ENCODE measurements at places on chromosomes 7 and 10. TPM values are rescaled to one million over a fixed set of nuclear protein-coding genes. Genes with fewer than 3 reads are reported as not detected.

PPP3CB gene
- 6.3 TPM for total RNA-seq

RP9 gene
- 7.6 TPM for total RNA-seq

NPFFR1 gene
- not detected for total RNA-seq

AIMP2 gene
- total RNA-seq = 38.7 TPM

ELFN1 gene
- total RNA-seq = under 0.01 TPM

TRIL gene
- 15.0 TPM for total RNA-seq

ZNF746 gene
- total RNA-seq = 12.2 TPM

HIBADH gene
- 20.5 TPM for total RNA-seq

DNA sequence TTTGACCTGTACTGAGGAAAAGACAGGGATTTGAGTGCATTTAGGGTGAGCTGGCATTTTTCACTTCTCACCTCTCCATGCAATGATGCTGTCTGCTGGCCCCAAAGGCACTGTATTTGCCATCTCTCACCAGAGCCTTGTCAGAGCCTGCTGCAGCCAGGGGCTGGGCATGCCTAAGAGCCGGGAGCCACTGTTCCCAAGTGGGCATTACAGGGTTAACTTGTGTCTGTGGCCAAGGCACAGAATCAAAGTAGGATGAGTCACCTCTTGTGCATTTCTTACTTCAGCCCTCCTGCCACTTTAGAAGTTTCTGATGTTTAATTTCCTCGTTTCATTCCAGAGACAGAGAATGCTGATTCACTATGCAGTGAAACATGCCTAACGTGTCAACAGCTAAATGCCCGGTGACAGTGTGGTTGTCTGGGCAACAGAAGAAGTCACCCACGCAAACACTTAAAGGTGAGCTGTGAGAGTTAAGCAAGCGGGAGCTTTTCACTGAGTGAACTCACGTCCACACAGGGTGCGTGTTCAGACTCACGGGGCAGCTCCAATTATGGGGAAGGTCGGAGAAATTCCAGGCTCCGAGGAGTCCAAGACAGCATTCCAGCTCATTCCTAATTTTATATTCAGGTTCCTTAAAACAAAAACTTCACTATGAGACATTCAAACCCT lies 57.1 kb upstream of the IGFBP3 start:
- DNase-seq = no peak

- DNase-seq = no peak
These were observed 191.5 kb downstream of the DIP2C start for GRCh38 chr10:497898-498451.

GRCh38 chr10:72638586-72639440 lies 12.9 kb upstream of the MICU1 start:
- no peak for DNase-seq

GRCh38 chr7:135877805-135878204 lies 99.4 kb downstream of the MTPN start:
- DNase-seq = no peak

GRCh38 chr10:13317474-13317873 lies 17.6 kb upstream of the PHYH start:
- DNase-seq = no peak

- DNase-seq = no peak
These were observed 946.0 kb downstream of the NRG3 start for GRCh38 chr10:82821043-82821442.

DNA sequence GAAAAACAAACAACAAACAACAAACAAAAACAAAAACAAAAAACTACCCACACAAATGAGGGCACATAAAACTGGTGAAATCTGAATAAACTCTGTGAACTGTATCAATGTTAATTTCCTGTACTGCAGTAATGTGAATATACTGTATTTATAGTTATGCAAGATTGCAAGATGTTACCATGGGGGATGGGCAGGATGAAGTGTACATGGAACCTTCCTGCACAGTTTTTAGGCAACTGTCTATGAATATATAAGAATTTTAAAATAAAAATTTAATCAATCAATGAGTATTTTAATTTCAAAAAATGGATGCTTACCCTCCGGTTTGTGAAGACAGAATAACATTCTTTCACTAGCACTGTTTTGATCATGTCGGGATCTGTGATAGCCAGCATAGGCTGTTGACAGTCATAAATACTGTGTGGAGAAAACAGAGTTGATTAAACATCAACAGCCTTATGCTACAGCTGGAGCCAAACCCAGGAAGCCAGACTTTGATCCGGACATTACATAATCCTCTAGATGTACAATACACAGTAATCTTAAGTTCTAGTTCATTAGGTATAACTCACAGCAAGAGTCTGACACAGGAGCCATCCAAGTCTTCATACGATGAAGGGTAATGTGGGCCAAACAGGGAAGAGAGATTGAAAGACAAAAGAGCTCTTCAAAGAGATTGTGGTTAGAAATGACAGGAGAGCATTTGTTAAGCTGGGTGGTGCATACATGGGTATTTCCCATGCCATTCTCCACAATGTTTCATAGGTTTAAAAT lies 14.8 kb downstream of the CYP3A7 start:
- DNase-seq = no peak

DNA sequence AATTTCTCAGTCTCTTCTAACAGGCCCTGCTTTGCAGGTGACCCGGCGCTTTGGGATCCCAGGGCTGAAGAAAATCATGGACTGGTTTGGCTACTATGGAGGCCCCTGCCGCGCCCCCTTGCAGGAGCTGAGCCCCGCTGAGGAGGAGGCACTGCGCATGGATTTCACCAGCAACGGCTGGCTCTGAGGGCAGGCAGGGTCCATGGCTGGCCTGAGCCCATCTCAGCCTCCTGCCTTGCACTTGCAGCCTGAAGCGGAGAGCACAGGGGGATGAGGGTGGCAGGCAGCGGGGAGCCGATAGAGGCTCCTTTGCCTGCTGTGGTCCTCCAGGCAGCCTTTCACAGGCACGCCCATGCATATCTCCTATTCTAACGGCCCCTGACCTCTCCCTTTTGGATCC lies 21.8 kb downstream of the MORN4 start:
- no peak for DNase-seq

DNA sequence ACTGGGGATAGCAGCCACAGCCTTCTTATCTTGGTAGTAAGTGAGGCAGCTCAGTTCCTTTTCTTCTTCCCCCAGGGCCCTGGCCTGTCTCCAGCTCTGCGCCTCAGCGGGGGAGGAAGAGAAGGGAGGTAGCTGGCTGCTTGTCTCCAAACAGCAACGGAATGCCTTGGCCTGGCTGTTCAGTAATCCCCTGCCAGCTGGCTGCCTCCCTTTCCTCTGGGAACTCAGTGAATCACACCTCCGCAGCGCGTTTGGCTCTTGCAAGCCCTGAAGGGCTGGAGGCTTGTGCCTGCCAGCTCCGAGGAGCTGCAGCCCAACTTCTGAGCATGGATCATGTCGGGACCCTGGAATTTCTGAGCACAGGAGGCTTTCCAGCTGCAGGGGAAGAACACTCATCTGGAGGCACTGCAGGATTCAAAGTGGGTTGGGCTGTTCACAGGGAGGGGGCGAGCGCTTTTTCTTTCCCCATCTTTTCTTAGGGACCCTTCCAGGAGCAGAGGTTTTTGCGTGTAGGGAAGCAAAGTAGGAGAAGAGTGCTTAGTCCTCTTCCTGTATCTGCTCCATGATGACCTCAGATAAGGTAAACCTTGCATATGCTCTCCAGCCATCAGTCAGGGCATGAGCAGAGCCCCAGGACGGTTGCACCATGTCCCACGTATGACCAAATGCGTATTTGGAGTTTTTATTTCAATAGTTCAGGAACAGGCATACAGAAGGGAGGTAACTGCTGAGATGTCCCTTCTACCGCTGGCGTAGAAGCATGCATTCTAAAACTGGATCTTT lies 253.2 kb upstream of the INHBA start:
- peak; percentile 98 for DNase-seq

GRCh38 chr7:30104157-30104556 lies 30.6 kb upstream of the MTURN start:
- no peak for DNase-seq

- DNase-seq = no peak
These were observed 30.6 kb downstream of the VIPR2 start for GRCh38 chr7:159114096-159114495.

- DNase-seq = no peak
These were observed 159.8 kb downstream of the CUX1 start for GRCh38 chr7:101977249-101977648.

DNA sequence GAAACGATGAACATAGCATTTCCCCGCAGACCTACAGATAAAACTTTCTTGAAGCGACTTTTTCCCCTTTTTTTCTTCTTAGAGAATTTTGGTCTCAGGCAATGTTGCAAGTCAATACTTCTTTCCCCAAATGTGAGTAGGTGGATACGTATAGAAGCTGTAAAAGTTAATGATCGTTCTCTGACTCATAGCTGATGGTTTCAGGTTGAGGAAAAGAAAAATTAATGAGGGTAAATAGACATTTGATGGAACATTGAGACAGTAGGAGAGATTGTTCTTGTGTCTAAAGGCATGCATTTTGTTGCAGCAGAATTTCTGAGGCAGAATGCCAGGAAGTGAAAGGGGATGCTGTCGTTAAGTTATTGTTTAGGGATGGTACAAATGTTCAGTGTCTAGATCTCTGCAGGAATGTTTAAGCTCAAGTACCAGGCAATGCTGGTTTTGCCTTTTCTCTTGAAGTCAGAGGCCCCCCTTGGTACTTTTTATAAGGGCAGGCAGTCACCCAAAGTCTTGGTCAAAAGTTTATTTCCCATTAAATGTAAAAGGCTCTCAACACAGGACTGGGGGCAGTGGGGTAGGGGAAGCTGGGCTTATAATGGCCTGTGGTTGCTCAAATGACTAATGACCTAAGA lies 9.3 kb downstream of the TCF7L2 start:
- no peak for DNase-seq

DNA sequence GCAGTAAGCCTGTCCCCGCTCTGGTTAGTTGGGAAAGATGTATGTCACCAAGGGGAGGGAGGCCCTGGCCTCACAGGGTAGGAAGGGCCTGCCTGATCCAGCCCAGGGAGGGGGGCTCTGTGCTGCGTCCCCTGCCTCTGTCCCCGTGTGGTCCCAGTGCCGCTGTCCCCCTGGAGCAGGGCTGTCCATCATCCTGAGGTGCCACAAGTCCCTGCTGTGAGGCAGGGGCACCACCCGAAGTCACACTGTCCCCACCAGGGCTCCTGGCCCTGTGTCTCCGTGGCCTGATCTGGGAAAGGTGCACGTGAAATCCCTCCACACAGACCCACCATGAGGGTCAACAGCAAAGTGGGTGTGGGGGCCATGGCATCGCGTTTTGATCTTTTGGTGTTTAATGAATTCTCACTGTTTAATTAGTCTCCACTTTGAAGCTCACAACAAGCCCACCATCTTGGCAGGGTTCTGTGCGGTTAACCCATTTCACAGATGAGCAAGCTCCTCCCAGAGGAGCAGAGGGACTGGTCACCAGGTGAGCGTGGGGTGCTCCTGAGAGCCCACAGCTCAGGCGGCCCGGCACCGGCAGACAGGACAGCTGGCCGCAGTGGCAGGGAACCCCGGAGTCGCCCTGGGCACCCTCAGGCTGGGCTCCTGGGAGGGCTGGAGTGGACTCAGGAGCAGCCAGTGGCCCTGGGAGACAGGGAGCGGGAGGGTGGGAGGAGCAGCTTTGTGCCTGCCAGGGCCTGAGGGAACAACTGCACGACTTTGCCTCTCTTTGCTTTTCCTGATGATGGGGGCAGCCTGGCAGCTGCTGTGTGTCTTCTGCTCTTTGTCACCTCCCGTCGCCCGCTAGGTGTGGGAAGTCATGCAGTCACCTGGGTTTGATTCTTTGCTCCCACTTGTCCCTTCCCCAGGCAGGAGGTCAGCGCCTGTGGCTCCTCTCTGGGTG lies 12.0 kb upstream of the CRYGN start:
- DNase-seq = no peak

GRCh38 chr10:71270301-71271220 lies 48.5 kb upstream of the SLC29A3 start:
- peak; percentile 80 for DNase-seq

DNA sequence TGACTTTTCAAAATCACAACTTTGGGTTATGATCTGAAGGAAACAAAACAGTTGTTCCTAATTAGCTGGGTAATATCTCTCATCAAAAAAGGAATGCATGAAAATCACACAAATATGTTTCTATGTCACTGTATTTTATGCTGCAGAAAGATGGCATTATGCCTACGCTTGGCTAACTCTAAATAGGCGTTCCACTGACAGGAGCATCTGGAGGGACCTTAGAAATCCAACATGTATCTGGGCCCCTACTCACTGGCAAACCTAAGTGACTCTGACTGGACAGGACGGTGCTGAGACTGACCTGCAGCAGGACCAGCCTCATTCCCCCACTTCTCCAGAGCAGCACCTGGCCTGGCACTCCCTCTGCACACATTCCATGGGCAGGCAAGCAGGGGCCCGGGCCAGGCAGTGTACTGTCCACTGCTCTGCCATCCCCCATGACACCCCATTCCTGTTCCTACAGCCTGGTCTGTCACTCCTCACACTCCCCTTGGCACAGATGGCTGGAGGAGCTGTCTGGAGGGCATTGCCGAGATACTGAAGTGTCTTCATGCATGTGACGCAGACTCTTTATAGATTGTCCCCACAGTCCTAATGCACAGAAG lies 2.6 kb upstream of the MYL7 start:
- no peak for DNase-seq

GRCh38 chr10:37489658-37490003 lies 364.2 kb downstream of the ANKRD30A start:
- no peak for DNase-seq

DNA sequence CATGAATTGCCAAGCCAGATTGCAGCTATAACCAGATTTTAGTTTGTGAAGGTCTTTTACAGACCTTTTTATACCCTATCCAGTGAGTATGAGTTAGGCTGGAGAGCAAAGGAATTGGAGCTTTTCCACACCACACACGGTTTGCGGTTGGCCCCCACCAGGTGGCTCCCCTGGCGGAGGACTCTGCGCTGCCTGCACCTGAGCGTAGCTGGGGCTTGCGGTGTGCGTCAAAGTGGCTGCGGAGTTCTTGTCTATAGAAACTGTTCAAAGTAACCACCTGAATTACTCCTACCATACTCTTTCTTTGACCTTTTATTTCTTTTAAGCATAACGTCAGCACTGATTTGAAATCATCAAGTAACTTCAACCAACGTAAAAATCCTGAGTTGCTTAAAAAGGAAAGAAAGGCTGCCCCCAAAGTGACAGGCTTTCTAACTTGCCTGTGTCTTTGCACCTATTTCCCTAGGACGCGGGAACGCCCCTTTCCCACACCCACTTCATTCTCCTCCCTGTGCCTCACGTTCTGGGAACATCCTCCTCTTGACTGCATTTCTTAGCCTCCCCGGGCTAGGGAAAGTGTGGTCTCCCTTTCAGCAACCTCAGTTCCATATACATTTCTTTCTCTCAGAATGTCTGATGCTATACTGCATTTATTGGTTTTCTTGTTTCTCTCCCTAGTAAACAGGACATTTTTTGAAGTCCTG lies 47.6 kb upstream of the TMEM72 start:
- no peak for DNase-seq
